ENCODE measurements at places on chromosomes 13 and 19. TPM values are rescaled to one million over a fixed set of nuclear protein-coding genes. Genes with fewer than 3 reads are reported as not detected.

DNA sequence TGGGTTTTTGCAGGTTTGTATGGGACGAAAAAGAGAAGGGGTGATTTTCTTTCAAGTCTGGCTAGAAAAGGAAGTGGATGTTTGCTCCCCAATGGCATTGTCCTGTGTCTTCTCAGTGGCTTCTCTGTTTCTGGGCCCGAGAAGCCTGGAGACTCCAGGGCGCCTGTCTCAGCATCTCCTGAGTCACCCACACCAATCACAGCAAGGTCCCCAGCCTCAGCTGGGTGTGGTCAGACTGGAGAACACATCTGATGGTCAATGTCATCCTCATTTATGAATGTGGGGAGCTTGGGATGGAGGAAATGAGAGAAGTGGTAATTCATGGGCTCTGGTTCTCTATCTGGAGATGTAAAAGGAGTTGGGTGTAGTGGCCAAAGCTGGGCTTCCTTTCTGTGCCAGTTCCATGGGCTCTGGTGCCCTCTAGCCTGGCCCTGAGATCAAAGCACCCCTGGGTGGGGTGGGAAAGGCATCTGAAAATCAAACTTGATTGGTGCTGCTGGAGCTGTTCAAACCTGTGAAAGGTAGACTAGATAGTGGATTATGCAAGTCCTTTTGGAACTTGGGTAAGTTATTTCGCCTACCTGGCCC lies 13.4 kb downstream of the RASL11A start:
- no peak for DNase-seq

DNA sequence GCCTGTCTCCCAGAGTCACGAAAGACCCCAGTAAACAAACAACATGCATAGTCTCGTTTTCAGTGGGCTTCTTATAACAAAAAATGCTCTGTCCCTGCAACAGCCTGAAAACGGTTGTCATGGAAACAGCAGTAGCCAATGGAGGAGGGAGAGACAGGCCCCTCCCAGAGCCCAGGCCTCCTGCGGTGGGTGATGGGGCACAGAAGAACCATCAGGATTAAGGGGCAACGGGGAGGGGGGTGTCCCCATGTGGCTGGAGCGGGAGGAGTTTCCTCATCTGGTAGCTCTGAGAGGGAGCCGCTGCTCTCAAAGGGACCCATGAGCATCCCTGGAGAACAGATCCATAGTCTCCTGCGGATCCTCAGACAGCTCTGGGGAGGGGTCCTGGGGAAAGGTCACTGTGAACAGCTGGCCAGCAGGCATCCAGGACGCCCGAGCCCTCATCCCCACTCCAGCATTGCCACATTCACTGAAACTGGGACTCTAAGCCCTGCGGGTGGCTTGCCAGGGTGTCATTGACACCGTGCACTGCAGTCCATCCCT lies 37.5 kb upstream of the PNMA8B start:
- DNase-seq, result no peak

GRCh38 chr19:13693889-13694288 lies 70.4 kb upstream of the MRI1 start:
- no peak for DNase-seq

DNA sequence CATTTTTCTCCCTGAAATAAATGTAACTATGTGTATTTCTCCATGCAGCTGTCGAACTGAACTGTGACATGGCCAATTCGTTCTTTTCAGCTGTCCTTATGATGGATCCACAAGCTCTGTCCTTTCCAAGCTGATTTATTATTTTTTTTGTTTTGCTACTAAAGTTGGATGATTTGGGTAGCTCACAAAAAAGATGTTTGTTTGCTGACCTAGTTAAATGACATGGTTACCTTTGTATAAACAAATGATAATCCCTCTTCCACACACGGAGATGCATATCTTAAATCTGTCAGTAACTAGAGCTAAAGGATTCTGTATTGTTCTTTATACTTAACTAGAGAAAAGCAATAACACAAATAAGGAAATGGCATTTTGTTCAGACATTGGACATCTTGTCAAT lies 884.3 kb upstream of the PCDH20 start:
- no peak for DNase-seq

DNA sequence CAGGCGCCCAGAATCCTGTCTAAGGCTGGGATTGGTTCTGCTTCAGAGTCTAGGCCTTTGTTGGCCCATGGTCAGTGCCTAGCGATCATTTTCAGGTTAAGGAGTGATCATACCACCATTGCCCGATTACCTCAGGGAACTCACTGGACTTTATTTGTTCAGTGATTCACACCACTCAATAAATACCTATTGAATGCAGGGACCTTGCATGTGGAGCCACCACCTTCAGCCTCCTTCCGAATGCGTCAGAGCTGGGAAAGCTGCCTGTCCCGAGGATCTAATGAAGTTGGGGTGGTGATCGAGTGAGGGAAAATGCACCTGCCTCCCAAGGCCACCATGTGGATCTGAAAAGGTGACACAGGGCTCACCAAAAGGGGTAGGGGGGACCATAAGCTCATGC lies 40.0 kb upstream of the POU2F2 start:
- DNase-seq, result no peak

GRCh38 chr19:9531933-9532332 lies 6.5 kb downstream of the ZNF426 start:
- DNase-seq, result no peak

GRCh38 chr19:50016225-50016807 lies 8.9 kb downstream of the VRK3 start:
- no peak for DNase-seq

The PPP1R15A gene
- total RNA-seq, result 1,030 TPM

The NDFIP2 gene
- 4.9 TPM for total RNA-seq
